Tibial artery (tissue), 4 donors: ENCODE measurements at places on chromosomes 13 and 19.

- H3K36me3 ChIP-seq: no peaks in the 10 kb centered on the region
- no peaks in the 10 kb centered on the region for H3K4me1 ChIP-seq
- no peak overlapping the region for H3K4me3 ChIP-seq
- no peak overlapping the region for H3K27ac ChIP-seq
These were observed 238.0 kb downstream of the PCDH9 start for GRCh38 chr13:66992183-66992582.

- no peaks in the 10 kb centered on the region for H3K27me3 ChIP-seq
- DNase-seq: no peak
- no peak overlapping the region for H3K4me3 ChIP-seq
- no peaks in the 10 kb centered on the region for H3K36me3 ChIP-seq
- peaks cover 27% of the 10 kb centered on the region for H3K4me1 ChIP-seq
- no peak overlapping the region for H3K27ac ChIP-seq
These were observed 479.1 kb downstream of the FOXO1 start for GRCh38 chr13:40187324-40187795.

- DNase-seq: no peak
- H3K4me3 ChIP-seq: no peak overlapping the region
- no peaks in the 10 kb centered on the region for H3K4me1 ChIP-seq
- peak overlapping the region; percentile 6 for H3K27ac ChIP-seq
- no peaks in the 10 kb centered on the region for H3K36me3 ChIP-seq
These were observed 592.5 kb downstream of the KCTD12 start for GRCh38 chr13:76293751-76294150.

- H3K27ac ChIP-seq: peak overlapping the region; percentile 59
- no peaks in the 10 kb centered on the region for H3K36me3 ChIP-seq
- no peaks in the 10 kb centered on the region for H3K27me3 ChIP-seq
These were observed 8.9 kb upstream of the WBP4 start for GRCh38 chr13:41052441-41052840.

DNA sequence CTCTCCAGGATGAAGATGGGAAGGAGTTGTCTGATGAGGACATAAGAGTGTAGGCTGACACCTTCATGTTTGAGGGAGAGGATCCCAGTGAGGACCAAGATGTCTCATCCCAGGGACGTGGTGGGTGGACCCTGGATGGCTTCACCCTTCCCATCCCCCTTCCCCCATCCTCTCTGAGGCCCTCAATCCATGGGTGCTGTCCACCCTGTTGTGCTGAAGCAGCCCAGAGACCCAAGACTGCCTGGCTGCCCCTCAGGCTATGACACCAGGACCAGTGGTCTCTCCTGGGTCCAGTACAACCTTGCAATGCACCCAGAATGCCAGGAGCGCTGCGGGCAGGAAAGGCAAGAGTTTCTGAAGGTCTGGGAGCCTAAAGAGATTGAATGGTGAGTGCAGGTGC, 3.4 kb upstream of the CYP4F12 start:
- peaks cover 8% of the 10 kb centered on the region for H3K4me1 ChIP-seq
- no peak overlapping the region for H3K4me3 ChIP-seq
- no peaks in the 10 kb centered on the region for H3K36me3 ChIP-seq
- DNase-seq: no peak
- peaks cover 3% of the 10 kb centered on the region for H3K27me3 ChIP-seq
- no peak overlapping the region for H3K27ac ChIP-seq

- no peaks in the 10 kb centered on the region for H3K36me3 ChIP-seq
- no peaks in the 10 kb centered on the region for H3K27me3 ChIP-seq
- H3K27ac ChIP-seq: no peak overlapping the region
- H3K4me1 ChIP-seq: peaks cover 8% of the 10 kb centered on the region
- DNase-seq: no peak
These were observed 39.2 kb downstream of the TBC1D4 start for GRCh38 chr13:75442736-75443234.

DNA sequence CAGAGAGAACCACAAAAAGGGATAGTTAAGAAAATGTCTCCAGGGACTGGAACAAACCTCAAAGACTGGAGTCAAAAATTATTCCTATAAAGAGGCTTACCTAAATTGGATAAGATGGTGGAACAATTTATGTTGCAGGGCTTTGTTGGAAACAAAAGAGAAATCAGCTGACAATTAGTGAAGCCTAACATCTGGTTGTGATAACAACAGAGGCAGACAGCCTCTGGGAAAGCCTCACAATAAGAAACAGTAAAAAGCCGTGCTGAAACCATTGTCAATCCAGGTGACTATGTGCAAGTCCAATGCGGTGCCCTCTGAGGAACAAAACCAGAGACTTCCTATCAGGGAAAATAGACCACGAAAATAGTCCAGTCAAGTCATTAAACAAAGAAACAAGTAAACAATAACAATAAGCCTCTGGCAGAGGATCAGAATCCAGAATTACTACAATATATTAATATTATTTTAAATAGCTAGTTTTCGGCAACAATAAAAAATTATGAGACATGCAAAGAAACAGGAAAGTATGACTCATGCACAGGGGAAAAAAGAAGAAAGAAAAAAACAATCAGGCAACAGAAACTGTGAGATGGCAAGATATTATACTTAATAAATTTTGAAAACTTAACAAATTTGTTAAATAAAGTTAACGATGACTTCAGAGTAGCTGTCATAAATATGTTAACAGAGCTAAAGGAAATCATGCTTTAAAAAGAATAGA, 99.7 kb upstream of the RXFP2 start:
- H3K27me3 ChIP-seq: peaks cover 2% of the 10 kb centered on the region
- no peak for DNase-seq
- no peak overlapping the region for H3K4me3 ChIP-seq
- no peaks in the 10 kb centered on the region for H3K36me3 ChIP-seq
- H3K4me1 ChIP-seq: no peaks in the 10 kb centered on the region

GRCh38 chr13:111202745-111203144, 87.6 kb downstream of the ARHGEF7 start:
- no peak for DNase-seq
- H3K4me1 ChIP-seq: peaks cover 8% of the 10 kb centered on the region
- H3K27me3 ChIP-seq: no peaks in the 10 kb centered on the region
- H3K27ac ChIP-seq: peak overlapping the region; percentile 76

DNA sequence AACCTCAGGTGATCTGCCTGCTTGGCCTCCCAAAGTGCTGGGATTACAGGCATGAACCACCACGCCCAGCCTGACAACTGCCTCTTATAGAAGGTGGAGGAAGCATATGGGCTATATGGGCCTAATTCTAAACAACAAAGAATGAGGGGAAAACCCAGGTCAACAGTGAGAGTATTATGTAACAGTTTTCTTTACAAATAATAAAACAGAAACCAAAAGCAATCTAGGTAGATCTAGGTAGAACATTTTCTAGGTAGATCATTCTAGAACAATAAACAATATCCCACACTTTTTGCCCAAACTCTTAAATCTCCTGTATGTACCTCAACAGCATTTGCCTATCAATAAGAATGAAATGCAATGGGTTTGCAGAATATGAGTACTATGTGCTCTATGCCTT, 267.4 kb downstream of the ABCC4 start:
- no peak overlapping the region for H3K4me3 ChIP-seq
- H3K36me3 ChIP-seq: no peaks in the 10 kb centered on the region
- no peaks in the 10 kb centered on the region for H3K4me1 ChIP-seq
- H3K27me3 ChIP-seq: no peaks in the 10 kb centered on the region

GRCh38 chr13:102947745-102948405, 102.0 kb downstream of the ERCC5 start:
- H3K4me3 ChIP-seq: no peak overlapping the region
- H3K36me3 ChIP-seq: no peaks in the 10 kb centered on the region
- no peak for DNase-seq
- no peaks in the 10 kb centered on the region for H3K4me1 ChIP-seq
- no peak overlapping the region for H3K27ac ChIP-seq
- no peaks in the 10 kb centered on the region for H3K27me3 ChIP-seq

DNA sequence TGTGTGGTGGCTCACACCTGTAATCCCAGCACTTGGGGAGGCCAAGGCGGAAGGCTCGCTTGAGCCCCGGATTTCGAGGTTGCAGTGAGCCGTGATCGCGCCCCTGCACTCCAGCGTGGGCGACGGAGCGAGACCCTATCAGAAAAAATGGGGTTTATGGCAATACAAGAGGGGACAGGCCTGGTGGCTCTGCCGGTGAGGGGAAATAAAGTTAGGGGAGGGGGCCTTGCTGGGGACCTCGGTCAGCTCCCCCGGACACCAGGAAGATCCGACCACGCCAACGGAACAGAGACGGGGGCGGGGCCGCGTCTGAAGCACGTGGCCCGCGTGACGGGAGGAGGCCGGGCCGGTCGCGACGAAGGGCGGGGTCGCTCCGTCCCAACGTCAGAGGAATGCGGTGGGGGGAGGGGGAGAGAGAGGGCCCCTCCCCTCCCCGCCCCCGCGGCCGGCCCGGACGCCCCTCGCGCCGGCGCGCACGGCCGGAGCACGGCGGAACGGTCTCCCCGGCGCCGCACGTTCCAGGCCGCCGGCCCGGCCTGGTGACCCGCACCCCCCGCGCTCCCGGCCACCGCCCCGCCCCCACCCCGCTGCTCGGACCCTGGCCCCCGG, 1.9 kb upstream of the HNRNPL start:
- peak overlapping the region; percentile 97 for H3K27ac ChIP-seq
- H3K4me3 ChIP-seq: peak overlapping the region; percentile 77
- no peaks in the 10 kb centered on the region for H3K27me3 ChIP-seq
- peaks cover 9% of the 10 kb centered on the region for H3K36me3 ChIP-seq

GRCh38 chr13:27631156-27631555, 9.5 kb downstream of the POLR1D start:
- no peaks in the 10 kb centered on the region for H3K36me3 ChIP-seq
- no peaks in the 10 kb centered on the region for H3K27me3 ChIP-seq
- no peak for DNase-seq
